Gastrocnemius medialis (tissue), 4 donors: ENCODE measurements at places on chromosomes 4 and X. TPM values are rescaled to one million over a fixed set of nuclear protein-coding genes. Genes with fewer than 3 reads are reported as not detected.

GRCh38 chr4:146182443-146182842, 6.9 kb downstream of the LSM6 start:
- DNase-seq = no peak

- DNase-seq = no peak
Measured at GRCh38 chrX:72053508-72053907, 78.2 kb downstream of the RTL5 start.

DUX4 gene
- not detected for total RNA-seq

DNA sequence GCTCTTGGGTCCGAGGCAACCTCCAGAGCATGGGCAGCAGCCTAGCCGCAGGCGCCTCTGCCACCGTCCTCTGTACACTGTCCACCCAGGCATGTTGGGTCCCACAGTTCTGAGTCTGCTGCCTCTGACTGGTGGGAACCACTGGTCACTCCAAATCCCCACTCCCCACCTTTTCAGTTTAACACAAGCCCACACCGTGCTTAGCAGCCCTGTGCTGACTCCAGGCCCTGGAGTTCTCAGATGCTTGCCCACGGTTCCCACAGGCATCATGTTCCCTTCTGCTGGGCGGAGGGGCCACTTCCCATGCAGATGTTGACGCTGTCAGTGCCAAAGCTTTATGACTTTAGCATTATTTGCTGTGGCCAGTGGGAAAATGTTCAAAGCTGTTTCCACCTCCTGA, 104.5 kb downstream of the SCD5 start:
- no peak for DNase-seq

ARHGEF38 gene
- not detected for total RNA-seq

SLC9B2 gene
- total RNA-seq = 2.1 TPM

GRCh38 chr4:8274765-8275547, 5.4 kb downstream of the HTRA3 start:
- DNase-seq = peak; percentile 69

DNA sequence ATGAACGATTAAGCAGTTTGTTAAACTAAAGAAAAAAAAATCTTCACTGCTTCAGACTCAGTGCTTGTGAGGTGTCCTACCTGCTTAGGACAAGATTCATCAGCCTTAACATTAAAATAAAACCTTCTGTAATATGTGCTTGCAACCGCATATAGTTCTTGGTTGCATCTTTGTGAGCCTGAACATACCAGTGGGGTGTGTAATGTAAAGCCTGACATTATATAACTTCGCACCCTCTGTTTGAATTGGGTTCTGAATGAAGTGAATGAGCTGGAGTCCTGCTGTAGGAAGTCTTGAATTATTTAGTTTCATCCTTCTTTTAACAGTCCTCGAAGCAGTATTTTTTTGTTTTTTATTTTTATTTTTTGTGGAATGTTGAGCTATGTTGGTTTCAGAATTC, 3.1 kb downstream of the KDM6A start:
- no peak for DNase-seq

- DNase-seq = no peak
Measured at GRCh38 chr4:187218705-187219245, 495.1 kb upstream of the FAT1 start.

DNA sequence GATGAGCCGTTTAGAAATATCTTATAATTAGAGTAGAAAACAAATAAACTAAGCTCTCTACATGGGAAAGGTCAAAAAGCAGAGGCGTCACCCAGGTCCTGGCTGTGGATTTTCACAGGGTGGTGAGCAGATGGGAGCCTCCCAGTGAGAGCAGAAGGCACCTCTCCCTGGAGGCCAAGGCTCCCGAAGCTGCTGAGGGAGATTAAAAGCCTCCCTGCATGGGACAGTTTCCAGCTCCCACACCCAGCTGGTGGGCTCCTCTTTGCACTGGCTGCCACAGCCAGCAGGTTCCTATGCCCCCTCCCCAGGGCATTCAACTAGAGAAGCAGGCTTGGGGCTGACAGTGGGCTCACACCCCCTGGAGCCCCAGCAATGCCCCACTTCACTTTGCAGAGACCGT, 55.2 kb upstream of the TBC1D9 start:
- no peak for DNase-seq
